Natural killer cell treated with Interleukin-12 subunit alpha and Interleukin-12 subunit beta and Interleukin-15 and Interleukin-18, amount 100 ng/mL, for 72 hours (primary cell): ENCODE measurements at places on chromosomes 11 and 22. TPM values are rescaled to one million over a fixed set of nuclear protein-coding genes. Genes with fewer than 3 reads are reported as not detected.

- no peak for DNase-seq
- H3K4me1 ChIP-seq: peaks cover 22% of the 10 kb centered on the region
- H3K27ac ChIP-seq: peak overlapping the region; percentile 54
- peaks cover 9% of the 10 kb centered on the region for H3K27me3 ChIP-seq
- no peak overlapping the region for H3K4me3 ChIP-seq
- H3K36me3 ChIP-seq: no peaks in the 10 kb centered on the region
Observed at GRCh38 chr22:37545703-37546436, 14.4 kb upstream of the CDC42EP1 start.

DNA sequence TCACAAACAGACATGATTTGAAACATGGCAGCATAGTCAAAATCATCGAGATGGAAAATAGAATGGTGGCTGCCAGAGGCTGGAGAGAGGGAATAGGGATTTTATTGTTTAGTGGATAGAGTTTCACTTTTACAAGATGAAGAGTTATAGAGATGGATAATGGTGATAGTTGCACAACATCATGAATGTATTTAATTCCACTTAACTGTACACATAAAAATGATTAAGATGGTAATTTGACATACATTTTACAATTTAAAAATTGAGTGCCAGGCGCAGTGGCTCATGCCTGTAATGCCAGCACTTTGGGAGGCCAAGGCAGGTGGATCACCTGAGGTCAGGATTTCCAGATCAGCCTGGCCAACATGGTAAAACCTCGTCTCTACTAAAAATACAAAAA, 21.2 kb downstream of the TTC28 start:
- no peaks in the 10 kb centered on the region for H3K4me1 ChIP-seq
- DNase-seq: no peak
- H3K36me3 ChIP-seq: no peaks in the 10 kb centered on the region
- no peak overlapping the region for H3K27ac ChIP-seq
- no peak overlapping the region for H3K4me3 ChIP-seq
- peaks cover 22% of the 10 kb centered on the region for H3K27me3 ChIP-seq

DNA sequence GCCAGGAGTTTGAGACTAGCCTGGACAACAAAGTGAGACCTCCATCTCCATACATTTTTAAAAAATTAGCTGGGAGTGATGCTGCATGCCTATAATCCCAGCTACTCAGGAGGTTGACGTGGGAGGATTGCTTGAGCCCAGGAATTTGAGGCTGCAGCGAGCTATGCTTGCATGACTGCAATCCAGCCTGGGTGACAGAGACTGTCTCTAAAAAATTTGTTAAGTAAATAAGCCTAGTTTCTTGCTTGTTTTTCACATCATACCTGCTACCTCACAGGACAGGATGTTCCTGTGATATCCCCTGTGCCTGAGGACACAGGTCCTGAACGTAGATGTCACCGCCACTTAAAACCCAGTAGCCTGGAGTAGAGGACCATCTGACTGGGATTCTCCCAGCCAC, 348.6 kb downstream of the MN1 start:
- no peak overlapping the region for H3K4me3 ChIP-seq
- DNase-seq: no peak
- peaks cover 8% of the 10 kb centered on the region for H3K27me3 ChIP-seq
- no peaks in the 10 kb centered on the region for H3K4me1 ChIP-seq

- DNase-seq: no peak
- no peak overlapping the region for H3K4me3 ChIP-seq
- H3K4me1 ChIP-seq: no peaks in the 10 kb centered on the region
- H3K27ac ChIP-seq: no peak overlapping the region
- H3K36me3 ChIP-seq: no peaks in the 10 kb centered on the region
- peaks cover 48% of the 10 kb centered on the region for H3K27me3 ChIP-seq
Observed at GRCh38 chr11:35483131-35483820, 42.1 kb downstream of the PAMR1 start.

DNA sequence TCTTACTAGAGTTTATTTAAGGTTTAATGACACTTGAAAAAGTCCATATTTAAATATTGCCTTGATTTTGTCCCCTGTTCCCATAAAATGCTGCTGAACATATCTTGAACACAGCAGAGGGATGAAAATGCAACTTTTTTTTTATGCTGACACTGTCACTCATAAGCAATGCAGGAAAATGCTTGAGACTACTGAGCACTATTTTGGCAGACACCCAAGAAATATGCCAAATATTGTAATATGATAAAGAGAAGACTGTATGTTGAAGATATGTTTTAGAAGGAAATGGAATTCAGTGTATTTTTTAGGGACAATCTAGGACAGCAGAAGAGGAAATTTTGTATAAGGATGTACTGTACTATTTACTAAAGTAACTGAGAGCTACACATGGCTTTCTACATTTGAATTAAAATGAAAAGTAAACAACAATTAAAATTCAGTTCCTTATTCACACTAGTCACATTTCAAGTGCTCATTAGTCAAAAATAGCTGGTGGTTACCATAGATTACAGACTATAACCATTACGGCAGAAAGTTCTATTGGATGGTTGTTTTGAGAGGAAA, 58.6 kb downstream of the LRRC4C start:
- no peak overlapping the region for H3K4me3 ChIP-seq
- H3K27me3 ChIP-seq: no peaks in the 10 kb centered on the region
- peaks cover 4% of the 10 kb centered on the region for H3K36me3 ChIP-seq

DNA sequence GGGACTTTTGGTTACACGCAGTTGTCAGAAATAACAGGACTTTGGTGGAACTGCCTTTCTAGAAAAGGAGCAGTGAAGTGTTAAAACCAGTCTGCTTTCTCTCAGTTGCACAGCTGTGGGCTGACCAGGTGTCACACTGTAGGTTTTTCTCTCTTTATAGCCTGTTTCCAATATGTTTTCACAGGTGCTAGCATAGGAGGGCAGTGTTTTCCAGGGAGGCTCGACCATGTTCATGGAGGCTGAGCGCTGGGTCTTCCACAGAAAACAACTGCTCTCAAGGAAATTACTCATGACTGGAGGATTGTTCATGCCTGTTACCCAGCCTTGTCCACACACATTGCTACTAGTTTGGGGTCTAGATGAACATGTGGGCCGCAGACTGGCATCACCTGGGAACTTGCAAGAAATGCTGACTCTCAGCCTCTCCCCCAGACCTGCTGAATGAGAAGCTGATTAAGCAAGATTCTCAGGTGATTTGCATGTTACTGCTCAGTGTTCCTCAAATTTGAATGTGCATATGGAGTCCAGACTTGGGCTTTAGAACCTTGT, 157.7 kb downstream of the MAML2 start:
- H3K27ac ChIP-seq: peak overlapping the region; percentile 25
- no peak overlapping the region for H3K4me3 ChIP-seq
- H3K27me3 ChIP-seq: no peaks in the 10 kb centered on the region
- DNase-seq: no peak
- peaks cover 1% of the 10 kb centered on the region for H3K36me3 ChIP-seq

DNA sequence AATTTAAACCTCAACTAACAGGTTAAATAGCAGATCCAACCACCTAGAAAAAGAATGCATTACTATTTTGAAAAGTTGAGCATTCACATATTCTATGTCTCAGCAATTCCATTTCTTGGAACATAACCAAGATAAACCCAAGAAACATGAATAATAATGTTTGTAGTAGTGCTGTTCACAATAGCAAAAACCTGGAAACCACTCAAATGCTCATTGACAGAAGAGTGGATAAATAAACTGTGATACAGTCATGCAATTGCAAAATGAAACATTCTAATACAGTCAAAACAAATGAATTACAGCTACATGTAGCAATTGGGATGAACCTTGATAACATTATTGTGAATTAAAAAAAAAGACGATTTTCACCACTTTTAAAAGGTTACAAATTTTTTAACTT, 162.8 kb upstream of the TMEM45B start:
- peaks cover 2% of the 10 kb centered on the region for H3K27me3 ChIP-seq
- H3K4me3 ChIP-seq: no peak overlapping the region
- no peak for DNase-seq
- no peaks in the 10 kb centered on the region for H3K4me1 ChIP-seq
- peaks cover 35% of the 10 kb centered on the region for H3K36me3 ChIP-seq
- no peak overlapping the region for H3K27ac ChIP-seq

NLRP14 gene
- not detected for total RNA-seq

GRCh38 chr22:17536269-17536668, 27.0 kb upstream of the SLC25A18 start:
- no peak for DNase-seq
- H3K27me3 ChIP-seq: peaks cover 5% of the 10 kb centered on the region
- no peaks in the 10 kb centered on the region for H3K4me1 ChIP-seq

OR5P2 gene
- not detected for total RNA-seq

MS4A6A gene
- total RNA-seq: not detected

DNA sequence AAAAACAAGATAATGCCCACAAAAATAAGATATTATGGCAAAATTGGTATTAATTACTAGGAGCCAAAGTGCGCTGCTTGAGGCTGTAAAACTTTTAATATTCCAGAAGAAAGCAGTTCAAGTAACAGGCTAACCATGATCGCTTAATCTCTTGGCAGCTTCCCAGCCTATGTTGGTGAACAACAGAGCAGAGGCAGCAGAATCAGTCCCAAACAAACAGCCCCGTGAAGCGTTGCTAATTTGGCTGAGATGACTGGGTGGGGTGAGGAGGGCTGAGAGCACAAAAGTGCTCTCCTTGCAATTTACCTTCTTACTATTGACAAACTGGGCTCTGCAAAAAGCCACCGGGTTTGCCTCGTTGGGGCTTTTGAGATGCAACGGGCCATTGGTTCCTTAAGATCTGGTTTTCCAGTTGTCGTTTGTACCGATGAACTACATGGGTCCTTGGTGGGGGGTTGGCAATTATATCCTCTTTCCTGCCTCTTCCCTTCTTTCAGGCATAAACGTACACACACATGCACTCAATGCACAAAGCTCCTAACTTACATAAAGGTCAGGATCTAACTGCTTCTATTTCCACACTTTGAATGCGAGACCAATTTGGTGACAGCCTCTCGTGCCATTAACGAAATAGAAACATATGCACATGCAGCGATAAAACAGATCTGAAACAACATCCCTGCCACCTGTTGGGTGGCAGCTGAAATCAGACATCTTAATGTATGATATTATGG, 407.6 kb upstream of the CADM1 start:
- no peak for DNase-seq
- H3K36me3 ChIP-seq: no peaks in the 10 kb centered on the region
- H3K4me3 ChIP-seq: no peak overlapping the region
- peaks cover 3% of the 10 kb centered on the region for H3K27me3 ChIP-seq
- no peak overlapping the region for H3K27ac ChIP-seq
- H3K4me1 ChIP-seq: no peaks in the 10 kb centered on the region

GRCh38 chr11:111347723-111348115, 31.4 kb downstream of the POU2AF1 start:
- no peaks in the 10 kb centered on the region for H3K4me1 ChIP-seq
- DNase-seq: no peak
- peaks cover 26% of the 10 kb centered on the region for H3K27me3 ChIP-seq
- no peak overlapping the region for H3K4me3 ChIP-seq
- no peak overlapping the region for H3K27ac ChIP-seq
